ENCODE measurements at places on chromosomes 11 and 22.

DNA sequence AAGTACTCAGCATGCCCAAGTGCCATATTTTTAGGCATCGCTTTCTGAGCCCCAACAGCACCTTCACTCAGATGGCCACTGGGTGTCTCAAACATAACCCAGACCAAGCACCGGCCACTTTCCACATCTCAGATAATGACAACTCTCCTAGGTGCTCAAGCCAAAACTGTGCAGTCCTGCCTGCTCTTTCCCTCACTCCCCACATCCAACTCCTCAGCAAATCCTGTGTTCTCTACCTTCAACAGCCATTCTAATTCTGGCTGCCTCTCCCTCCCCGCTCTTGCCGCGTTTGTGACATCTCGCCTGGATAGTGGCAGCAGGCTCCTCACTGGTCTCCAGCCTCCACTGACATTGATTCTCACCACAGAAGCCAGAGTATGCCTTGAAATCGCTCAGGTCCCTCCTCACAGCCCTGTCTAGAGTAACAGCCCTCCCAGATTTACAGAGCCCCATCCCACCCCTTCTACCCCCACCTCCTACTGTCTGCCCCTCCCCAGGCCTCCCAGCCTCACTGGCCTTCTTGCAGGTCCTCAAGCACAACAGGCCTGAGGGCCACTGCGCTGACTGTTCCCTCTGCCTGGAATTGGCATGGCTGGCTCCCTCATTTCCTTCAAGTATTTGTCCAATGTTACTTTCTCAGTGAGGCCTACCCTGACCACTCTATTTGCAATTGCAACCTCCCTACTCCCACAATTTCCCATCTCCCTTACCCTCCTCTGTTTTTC, 1.3 kb upstream of the PHETA2 start:
- no peak for DNase-seq

GRCh38 chr22:48393041-48393370, 1434.7 kb downstream of the BRD1 start:
- DNase-seq = no peak

DNA sequence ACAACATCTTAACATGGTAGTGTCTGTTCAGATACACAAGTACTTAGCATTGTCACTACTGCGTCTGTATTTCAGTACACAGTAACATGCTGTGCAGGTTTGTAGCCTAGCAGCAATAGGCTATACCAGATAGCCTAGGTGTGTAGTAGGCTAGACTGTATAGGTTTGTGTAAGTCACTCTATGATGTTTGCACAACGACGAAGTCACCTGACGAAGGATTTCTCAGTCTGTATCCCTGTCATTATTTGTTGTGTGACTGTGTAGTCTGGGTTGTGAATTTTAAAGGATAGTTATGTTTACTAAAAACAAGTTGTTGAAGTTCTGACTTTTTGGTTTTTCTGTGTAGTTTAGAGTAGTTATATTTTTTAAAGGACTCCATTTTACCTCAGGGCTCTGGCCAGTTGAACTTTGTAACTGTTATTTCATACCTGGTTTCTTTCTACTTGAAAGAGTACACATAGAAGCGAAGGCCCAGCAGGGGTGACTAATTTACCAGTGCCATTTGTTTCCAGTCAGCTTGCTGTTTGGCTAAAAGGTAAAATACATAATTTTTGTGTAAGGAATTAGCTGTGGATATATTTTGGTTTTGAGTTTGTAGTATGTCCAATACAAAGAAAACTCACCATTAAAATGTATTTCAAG, 72.3 kb downstream of the PPP6R3 start:
- DNase-seq = no peak

- no peak for DNase-seq
These were observed 117.3 kb downstream of the PARVA start for GRCh38 chr11:12494699-12495098.

- no peak for DNase-seq
These were observed 6.0 kb downstream of the FREY1 start for GRCh38 chr11:45900916-45901617.

- DNase-seq = no peak
These were observed 24.3 kb downstream of the BCR start for GRCh38 chr22:23204541-23205157.

- DNase-seq = no peak
These were observed 635 bp upstream of the GRK3 start for GRCh38 chr22:25563761-25564319.

DNA sequence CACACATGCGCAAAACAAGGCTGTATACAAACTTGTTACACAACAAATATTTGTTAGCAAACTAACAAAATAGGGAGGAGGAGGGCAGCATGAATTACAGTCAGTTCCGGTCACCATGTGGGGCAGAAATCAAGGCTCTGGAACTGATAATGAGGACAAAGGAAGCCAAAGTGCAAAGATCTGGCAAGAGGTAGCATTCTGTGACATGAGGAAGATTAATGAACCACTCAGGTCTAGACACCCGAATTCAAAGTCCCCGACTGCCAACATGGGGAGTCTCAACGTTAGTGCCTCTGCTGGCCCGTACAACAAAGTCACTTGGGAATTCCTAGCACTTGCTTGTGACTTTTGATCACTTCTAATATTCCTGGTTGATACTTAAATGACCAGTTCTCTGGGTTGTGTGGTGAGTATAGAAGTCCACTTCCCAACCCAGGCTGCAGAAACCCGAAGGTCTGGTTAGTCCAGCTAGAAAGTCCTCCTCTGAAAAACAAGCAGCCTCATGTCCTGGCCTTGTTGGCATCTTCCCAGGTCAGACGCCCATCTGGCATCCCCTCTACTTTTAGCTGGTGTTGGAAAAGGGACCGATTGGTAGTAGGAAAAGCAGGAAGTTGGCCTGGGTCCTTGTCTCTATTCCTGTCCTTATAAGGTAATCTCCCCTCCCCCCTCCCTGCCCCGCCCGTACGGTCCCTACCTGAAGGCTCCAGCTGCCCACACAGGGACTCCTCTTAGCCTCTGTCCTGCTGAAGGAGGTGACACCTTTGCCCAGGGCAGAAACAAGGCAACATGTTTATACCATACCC, 1.6 kb downstream of the SUN2 start:
- peak; percentile 97 for DNase-seq

DNA sequence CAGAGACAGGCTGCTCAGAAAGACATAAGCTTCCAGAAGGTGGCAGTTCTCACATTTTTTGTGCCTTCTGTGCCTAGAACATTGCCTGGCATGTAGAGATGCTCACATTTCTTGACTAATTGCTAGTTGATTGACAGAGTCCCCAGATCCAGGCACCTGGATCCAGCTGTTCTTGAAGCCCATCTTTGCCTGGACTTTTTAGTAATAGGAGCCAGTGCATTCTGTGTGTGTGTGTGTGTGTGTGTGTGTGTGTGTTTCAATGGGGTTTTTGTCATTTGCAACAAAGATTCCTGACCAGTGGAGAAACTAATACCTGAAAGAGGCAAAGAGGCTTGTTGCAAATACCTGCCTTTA, 15.1 kb downstream of the MRGPRF start:
- no peak for DNase-seq

DNA sequence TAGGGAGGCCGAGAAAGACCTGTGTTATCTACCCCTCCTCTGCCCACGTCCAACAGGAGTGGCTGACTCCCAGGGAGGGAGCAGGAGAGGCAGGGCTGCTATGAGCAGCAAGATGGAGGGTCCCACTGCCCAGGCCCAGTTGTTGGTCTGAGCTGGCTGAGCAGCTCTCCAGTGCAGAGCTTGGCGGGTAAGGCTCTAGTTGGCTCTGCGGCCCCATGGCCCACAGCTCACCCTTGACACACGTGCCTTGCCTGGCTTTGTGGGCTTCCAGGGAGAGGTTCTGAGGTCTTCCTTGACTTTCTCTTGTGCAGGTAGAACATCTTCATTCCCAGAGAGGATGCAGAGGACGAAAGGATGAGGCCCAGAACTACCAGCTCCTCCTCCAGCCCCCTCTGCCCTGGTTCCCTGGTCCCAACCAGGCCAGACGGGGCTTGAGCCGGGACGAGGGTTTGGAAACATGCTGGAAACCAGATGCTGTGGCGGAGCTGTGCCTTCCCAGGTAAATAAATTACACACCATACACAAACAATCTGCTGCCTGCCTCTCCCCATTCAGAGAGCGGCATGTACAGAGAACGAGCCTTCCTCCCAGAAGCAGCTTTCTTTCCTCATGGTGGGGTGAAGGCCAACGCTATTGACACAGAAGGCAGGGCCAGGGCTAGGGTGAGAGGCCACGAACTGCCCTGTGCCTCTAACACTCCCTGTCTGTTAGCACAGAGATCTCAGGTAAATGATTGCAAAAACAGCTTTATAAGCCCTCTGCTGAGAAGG, 48.1 kb downstream of the DSCAML1 start:
- DNase-seq = no peak

DNA sequence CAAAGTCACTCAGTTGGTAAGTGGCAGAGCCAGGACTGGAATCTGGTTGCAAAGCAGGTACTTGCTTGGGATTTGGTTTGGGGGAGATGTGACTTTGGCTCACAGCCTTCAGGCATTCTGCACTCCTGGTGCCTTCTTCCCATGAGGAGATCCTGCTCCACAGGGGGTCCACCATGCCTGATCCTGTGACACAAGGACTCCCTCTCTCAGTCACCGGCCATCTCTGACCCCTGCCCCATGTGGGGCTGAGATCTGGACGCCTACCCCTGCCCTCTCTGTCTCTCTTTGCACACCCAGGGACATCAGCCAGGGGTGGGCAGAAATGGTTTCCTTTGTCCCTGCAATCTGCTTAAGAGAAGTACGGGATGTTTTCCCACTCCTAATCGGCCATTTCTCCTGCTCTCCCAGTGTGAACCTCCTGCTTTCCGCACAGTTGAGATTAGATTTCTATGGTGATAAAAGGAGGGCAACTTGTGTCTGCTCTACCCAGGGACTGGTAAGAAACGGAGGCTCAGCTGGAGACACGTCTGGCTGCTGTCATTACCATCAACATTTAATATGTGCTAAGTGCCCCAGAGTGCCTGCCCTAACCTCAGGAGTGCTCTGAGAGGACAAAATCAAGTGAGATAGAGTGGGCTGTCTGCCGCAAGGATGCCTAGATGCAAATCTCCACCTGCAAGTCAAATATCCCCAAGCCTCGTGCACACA, 11.1 kb upstream of the FXYD6 start:
- DNase-seq = no peak
